ENCODE measurements at places on chromosomes 3 and 15.
A peak's percentile ranks its signal among the peaks of the same experiment; 100 is the strongest.

- DNase-seq, result peak; percentile 77
Measured at GRCh38 chr3:134312072-134312872, 61.6 kb upstream of the RYK start.

- no peak for DNase-seq
Measured at GRCh38 chr3:43862470-43862869, 171.7 kb downstream of the ABHD5 start.

- no peak for DNase-seq
Measured at GRCh38 chr3:4735243-4735642, 242.1 kb downstream of the ITPR1 start.

DNA sequence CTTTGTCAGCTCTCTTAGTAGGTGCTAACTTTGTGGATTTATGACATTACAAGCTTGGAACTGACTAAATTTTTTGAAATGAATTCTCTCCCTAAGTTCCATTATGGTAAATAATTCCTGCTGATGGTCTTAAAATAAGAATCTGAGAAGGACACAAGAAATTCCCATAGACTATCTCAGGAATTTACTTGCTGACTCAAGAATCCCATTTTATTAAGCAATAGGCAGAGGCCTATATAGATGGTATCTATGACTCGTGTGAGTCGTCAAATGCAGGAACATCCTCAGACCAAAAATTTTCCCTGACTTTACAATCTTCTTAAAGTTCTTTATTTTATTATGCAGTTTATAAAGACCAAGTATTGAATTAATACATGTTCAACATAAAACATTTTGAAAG lies 30.7 kb upstream of the CBLB start:
- DNase-seq, result no peak

- DNase-seq, result no peak
Measured at GRCh38 chr3:54621184-54621583, 306.7 kb downstream of the LRTM1 start.

DNA sequence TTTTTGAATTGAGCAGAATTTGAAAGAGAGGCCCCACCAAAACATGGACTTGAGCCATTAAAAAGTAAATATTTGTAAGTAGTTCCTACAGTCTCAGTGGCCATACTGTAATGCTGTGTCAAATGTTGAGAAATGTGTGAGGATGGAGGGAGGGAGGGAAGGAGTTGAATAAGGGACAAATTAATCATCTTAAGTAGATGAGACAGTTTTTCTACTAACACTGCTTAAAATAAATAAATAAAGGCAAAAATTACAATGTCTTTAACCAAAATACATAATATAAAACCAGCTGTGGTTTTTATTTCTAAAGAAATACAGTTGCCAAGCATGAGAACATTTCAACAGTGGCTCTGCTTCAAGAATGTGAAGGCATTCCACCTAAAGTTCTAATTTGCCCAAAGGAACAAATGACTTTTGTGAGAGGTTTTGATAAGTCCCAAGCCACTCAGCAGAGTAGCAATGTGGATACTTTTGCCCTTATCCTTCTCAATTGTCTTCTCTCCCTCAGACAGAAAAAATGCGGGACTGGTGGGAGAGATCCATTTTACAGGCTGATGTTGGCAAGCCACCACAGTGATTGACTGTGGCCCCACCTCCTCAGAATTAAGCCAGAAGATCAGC lies 427.0 kb upstream of the RARB start:
- DNase-seq, result no peak

- DNase-seq, result no peak
Measured at GRCh38 chr3:65202395-65202794, 514.6 kb upstream of the ADAMTS9 start.

- no peak for DNase-seq
Measured at GRCh38 chr3:82520846-82521245, 759.4 kb upstream of the GBE1 start.

GRCh38 chr3:41277790-41278465 lies 78.6 kb downstream of the CTNNB1 start:
- DNase-seq, result no peak

- no peak for DNase-seq
Measured at GRCh38 chr15:66718220-66718988, 16.4 kb downstream of the SMAD6 start.

- no peak for DNase-seq
Measured at GRCh38 chr3:32200992-32201758, 37.3 kb upstream of the CMTM8 start.

DNA sequence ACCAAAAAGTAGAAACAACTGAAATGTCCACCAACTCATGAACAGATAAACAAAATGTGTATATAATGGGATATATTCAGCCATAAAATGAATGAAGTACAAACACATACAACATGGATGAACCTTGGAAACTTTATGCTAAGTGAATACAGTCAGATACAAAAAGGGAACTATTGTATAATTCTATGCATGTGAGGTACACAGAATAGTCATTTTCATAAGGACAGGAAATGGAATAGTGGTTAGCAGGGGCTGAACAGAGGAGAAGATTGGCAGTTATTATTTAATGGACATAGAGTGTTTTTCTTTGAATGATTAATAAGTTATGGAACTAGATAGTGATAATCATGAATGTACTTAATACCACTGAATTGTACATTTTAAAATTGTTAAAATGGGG lies 20.0 kb upstream of the TRANK1 start:
- no peak for DNase-seq

- DNase-seq, result no peak
Measured at GRCh38 chr3:40605960-40606359, 81.2 kb downstream of the ZNF621 start.

DNA sequence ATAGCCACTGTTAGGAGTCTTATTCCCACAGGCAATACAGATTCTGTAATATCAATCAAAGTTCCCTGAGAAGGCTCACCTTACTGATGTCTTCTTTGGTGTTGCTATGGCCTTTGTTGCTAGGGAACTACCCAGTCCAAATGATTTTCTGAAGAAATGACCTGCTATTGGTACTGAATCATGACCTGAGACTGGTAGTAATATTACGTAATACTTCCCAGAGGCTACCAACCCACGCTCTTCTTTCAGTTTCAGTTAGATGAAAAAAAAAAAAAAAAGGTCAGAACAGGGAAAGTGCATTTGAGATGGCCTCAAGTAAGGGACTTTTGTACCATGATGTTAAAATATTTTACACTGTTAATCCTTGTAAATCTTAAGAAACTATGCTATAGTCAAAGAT lies 1092.5 kb upstream of the EPHA6 start:
- DNase-seq, result peak; percentile 88

- DNase-seq, result no peak
Measured at GRCh38 chr15:38344351-38344750, 91.7 kb downstream of the SPRED1 start.

Data from Caki2 (cell line).